Neural crest cell (in vitro differentiated cells): ENCODE measurements at places on chromosomes 13 and 19.
A peak's percentile ranks its signal among the peaks of the same experiment; 100 is the strongest.

DNA sequence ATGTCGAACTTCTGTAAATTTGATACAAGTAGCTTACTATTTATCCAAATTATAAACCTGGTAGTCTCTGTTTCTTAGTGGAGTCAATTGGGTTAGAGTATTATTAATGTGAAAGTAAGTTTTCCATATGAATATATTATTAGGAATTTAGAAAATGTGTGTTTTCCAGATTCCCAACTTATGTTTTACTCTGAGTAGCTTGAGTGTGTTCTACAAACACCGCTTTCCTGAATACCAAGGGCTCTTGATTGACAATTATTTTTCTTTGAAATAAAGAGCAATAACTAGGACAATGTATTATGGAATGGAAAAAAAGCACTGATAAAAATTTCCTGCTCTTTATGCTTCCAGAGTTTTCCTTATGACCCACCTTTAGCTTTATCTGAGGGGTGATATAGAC lies 233.6 kb downstream of the POSTN start:
- DNase-seq, result no peak

DNA sequence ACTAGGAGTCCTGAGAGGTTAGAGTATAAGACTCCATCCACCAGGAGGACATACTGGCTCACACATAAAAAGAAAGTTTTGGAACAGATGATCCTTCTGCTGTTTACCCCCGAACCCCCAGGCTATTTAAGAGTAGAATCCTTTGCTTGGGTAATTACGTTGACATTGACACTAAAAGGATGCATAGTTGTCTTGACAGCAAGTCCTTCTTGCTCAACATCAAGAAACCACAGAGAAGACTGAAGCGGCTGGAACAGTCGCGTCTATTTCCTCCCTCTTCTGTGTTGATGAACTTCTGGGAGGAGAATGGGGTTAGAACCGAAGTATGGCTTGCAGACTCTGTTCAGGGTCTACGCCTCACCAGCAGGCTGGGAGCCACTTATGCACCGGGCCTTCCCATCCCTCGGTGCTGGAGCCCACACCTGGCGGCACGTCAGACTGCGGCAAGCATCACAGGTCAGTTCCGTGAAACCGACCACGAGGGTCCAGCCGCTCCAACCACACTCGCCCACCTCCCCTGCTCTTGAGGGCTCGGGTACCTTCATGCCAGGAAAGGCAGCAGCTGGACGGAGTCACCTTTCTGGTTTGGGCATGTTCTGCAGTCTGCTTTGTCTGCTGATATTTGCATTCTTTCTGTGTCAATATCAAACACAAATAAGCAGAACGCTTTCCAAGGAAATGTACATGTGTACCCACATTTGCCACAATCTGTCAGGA lies 42.4 kb upstream of the RANBP3 start:
- DNase-seq, result no peak

GRCh38 chr13:102693776-102694175 lies 1.1 kb downstream of the METTL21C start:
- no peak for DNase-seq

GRCh38 chr13:31069808-31070534 lies 91.7 kb downstream of the HSPH1 start:
- no peak for DNase-seq

DNA sequence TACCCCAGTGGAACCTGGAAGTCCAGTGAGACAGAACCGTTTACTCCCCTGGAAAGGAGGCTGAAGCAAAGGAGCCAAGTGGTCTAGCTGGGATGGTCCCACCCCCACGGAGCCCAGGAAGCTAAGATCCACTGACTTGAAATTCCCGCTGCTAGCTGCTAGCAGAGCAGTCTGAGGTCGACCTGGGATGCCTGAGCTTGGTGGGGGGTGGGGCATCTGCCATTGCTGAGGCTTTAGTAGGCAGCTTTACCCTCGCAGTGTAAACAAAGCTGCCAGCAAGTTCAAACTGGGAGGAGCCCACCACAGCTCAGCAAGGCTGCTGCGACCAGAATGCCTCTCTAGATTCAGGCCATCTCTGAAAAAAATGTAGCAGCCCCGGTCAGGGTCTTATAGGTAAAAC lies 437.0 kb downstream of the SUCLA2 start:
- peak; percentile 5 for DNase-seq

DNA sequence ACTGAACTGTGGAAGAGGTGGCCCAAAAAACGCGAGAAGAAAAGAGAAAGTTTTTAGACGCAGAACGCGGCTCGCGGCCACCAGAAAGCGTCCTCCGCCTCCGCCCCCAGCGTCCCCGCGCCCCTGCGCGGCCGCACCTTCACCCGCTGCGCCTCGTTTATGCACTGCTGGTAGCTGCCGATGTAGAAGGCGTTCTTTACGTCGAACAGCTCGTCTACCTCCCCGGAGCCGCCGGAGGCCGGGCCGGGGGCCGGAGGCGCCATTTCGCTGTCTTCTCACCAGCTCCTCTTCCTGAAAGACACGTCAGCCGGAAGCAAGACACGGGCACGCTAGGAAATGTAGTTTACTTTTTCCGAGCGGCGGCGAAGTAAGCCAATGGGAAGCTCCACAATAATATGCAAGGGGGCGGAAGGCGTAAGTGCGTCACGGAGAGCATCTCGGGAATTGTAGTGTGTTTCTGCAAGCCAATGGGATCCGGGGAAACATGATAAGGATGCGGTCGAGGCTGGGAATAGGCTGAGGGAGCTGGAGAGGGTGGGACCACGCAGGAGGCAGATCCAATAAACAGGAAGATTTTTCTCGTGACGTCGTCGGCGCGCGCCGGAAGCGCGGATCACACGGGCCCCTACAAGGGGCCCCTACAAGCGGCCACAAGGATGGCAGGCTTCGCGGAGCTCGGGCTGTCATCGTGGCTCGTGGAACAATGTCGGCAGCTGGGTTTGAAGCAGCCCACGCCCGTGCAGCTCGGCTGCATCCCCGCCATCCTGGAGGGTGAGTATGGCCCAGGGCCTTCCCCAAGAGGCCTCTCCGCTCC lies at the start of the genes COPE and DDX49:
TSS of gene COPE (minus strand) at position 302 of the 814 bp plus-strand sequence. CDS start at position 263, 39 bp downstream.
TSS of gene DDX49 (plus strand) at position 630 of the 814 bp plus-strand sequence. CDS start at position 657, 27 bp downstream.
- peak; percentile 93 for DNase-seq

DNA sequence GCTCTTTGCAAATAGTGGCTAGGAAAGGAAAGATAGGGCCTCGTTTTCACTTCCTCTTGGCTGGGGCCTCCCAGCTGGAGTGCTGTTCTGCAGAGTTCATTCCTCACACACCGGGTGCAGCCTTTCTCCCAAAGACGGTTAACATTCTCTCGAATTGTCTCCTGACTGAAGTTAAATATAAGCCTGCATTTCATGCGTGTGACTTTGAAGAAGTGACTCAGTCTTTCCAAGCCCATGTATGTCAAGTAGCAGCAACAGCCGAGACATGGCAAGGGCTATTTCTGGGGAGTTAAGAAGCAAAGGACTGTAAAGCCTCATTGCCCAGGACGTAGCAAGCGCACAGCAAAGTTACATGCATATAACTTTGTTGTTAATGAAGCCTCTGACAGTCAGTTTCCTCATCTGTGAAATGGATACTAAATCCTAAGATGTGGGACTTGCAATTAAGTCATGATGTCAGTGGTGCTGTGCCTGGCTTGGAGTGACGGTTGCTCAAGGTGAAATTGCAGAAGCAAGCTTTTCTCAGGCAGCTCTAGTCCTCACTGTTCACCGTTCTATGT lies 502.4 kb downstream of the MYO16 start:
- no peak for DNase-seq

- no peak for DNase-seq
These were observed 763.5 kb upstream of the GPC6 start for GRCh38 chr13:92463134-92463533.

DNA sequence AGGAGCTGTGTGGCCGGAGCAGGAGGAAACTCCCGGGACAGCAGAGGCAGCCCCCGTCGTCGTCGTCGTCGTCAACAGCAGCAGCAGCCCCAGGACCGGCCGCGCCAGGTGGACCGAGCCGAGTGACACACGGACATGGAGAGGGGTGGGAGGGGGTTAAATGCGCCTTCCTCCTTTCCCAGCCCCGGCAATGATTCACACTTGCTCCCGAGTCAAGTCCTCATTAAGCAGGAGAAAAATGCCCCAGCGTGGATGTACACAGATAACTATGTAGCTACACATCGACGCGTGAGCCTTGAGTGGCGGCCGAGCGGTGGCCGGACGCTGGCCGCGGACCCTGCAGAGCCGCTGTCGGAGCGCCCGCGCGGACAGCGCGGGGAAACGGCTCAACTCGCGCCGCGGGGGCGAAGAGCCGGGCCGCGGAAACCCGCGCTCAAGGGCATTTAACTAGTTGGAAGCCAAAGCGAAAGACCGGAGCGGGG lies 645 bp downstream of the UBL3 start:
- DNase-seq, result peak; percentile 20

DNA sequence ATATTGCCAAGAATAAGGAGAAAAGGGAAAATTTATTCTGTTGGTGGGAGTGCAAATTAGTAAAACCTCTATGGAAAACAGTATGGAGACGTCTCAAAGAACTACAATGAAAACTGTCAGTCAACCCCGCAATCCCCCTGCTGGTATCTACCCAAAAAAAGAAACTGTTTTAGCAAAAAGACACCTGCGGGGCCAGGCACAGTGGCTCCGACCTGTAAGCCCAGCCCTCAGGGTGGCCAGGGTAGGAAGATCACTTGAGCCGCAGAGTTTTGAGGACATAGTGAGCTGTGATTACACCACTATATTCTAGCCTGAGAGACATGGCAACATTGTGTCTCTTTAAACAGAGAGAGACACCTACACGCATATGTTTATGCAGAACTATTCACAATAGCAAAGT lies 37.5 kb upstream of the SLITRK1 start:
- DNase-seq, result no peak

- DNase-seq, result peak; percentile 84
These were observed 4.4 kb upstream of the ZNF681 start for GRCh38 chr19:23762884-23763711.

DNA sequence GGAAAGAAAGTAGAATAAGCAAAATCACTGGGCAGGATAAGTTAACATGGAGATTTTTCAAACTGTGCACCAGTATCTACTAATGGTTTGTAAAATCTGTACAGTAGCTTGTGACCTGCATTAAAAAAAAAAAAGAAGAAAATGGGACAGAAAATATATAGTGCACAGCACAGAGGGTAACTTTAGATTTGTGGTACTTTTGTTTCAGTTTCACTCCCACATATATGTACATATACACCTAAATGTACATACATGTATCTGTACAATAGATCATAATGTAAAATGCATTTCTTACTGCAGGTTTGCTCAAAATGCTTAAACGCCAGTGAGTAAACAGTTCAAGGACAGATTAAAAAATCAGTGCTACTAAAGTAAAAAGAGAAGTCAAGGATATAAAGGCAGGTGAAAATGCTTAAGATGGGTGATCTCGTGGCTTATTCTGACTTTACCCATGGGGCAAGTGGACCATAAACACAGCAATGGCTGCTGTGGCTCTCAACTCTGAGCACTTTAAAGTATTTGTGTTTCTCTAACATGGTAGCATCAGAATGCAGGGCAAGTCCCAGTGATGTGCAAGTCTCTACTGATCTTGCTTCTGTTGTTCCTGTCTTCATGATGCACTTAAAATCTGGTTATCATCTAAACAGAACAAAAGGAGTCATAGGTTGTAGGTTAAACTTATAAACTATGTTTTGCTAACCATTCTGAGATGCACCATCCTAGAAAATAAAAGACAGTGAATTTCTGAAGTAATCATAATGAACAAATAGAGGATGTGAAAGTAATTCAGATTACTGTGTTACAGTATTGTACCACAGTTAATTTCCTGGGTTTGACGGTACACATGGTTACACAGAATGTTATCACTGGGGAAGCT lies 112.3 kb downstream of the MIPEP start:
- DNase-seq, result no peak

GRCh38 chr13:24023073-24023472 lies 125.8 kb upstream of the C1QTNF9B start:
- DNase-seq, result no peak

DNA sequence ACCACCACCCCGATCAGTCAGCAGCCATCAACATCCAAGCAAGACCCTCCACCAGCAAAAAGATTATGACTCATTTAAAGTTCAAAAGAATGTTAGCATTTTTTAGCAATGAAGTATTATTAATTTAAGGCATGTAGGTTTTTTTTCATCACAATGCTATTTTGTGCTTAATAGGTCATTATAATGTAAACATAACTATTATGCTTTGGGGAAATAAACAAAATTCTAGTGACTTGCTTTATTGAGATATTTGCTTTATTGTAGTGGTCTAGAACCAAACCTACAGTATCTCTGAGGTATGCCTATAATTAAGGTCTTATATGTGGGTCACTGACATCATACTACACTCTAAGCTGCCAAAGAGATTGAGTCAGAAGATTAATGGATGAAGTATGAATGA lies 20.0 kb downstream of the KLF12 start:
- no peak for DNase-seq

DNA sequence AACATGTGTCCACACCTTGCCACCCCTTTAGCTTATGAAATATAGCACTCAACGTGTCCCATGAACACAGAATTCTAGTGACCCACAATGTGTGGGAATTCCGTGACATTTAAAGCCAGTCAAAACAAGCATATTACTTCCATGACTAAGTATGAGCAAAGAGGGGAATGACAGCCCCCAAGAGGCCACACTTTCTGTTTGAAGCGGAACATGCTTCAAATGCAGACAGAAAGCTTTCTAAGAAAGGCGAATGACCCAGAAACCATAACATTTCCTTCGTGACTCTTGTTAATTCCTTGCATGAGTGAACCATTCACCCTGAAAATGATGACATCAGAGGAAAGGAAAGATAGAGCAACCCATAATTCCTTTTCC lies 122.0 kb upstream of the FNDC3A start:
- DNase-seq, result no peak

DNA sequence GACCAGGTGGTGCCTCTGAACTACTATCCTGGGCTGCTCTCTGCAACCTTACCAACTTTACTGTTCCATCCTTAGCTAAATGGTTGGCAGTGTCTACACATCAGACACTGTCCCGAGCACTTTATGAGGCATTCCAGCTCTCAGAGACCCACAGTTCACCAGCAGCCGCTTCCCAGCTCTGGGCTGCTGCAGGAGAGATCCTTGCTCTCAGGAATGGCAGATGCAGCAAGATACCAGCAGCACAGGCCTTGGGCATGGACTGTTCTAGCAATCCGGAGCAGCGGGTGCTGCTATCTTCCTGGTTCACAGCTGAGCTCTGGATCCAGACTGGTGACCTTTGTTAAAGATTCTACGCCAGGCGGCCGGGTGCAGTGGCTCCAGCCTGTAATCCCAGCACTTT lies 3.3 kb upstream of the LPAR2 start:
- no peak for DNase-seq
